Neural crest cell (in vitro differentiated cells): ENCODE measurements at places on chromosomes 11 and 22. TPM values are rescaled to one million over a fixed set of nuclear protein-coding genes. Genes with fewer than 3 reads are reported as not detected.

GRCh38 chr22:32233091-32233490 lies 22.1 kb downstream of the SLC5A4 start:
- no peak for DNase-seq

GRCh38 chr11:27443227-27443626 lies 29.4 kb downstream of the LGR4 start:
- DNase-seq: no peak

GRCh38 chr22:28179392-28179791 lies 260.3 kb upstream of the PITPNB start:
- DNase-seq: no peak

DNA sequence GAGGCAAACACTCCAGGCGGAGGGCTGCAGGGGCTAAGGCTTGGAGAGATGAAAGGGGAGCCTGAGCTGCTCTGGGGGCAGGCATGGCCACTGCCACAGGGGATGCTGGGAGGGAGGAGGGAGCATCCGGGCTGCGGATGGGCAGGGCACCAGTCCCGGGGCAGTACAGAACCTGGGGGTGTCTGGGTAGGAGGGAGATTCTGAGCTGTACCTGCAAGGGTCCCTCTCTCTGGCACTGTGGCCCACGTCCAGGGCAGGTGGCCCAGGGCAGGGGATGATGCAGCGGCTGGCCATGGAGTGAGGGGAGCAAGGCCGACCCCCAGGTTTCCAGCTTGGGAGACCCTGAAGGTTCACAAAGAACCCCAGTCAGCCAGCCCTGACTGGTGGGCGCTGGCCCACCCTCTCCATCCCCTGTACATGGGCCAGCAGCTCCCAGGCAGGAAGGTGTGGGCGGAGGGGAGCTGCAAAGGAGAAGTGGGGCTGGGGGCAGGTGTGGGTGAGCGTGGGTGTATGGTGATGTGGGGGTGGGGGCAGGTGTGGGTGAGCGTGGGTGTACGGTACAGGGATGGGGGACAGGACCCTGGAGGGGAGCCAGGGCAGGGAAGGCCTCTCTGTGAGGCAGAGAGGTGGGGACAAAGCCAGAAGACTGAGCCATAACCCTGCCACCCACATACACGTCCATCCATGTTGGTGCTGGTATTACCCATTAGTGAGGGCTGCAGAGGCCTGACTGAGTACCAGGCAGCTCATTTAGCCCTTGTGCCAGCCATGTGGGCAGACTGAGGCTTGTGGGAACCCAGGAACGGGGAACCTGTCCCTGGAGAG lies 2.2 kb upstream of the TNFRSF13C start:
- no peak for DNase-seq

- DNase-seq: no peak
Observed at GRCh38 chr11:113134626-113135025, 173.4 kb downstream of the NCAM1 start.

DNA sequence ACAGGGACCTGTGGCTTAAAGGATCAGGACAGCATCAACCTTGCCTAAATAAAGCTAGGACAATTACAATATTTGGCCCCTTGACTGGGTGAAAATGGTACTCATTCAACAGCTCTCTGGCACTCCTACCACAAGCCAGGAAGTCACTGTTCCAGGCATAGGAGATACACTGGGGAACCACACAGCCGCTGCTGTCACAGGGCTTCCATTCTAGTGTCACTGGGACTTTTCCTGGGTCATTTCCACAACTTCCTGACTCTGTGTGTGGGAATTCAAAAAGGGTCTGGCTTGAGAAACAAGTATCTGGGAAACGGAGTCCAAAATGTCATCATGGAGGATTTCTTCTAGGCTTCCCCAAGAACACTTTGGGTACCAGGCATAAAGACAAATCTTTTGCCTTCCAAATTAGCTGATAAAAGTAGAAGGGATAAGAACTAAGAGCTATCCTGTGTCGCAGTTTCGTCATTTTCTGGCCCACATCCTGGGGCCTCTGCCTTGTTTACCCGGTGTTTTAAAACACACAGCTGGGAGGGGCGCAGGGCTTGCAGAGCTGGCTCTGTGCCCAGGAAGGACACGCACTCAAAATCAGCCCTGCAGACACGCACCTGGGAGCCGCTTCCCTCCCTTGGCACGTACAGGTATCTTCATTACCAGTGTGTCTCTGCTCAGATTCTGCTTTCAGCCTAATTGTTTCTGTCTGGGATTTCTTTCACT lies 38.0 kb downstream of the TMEM45B start:
- DNase-seq: no peak

DNA sequence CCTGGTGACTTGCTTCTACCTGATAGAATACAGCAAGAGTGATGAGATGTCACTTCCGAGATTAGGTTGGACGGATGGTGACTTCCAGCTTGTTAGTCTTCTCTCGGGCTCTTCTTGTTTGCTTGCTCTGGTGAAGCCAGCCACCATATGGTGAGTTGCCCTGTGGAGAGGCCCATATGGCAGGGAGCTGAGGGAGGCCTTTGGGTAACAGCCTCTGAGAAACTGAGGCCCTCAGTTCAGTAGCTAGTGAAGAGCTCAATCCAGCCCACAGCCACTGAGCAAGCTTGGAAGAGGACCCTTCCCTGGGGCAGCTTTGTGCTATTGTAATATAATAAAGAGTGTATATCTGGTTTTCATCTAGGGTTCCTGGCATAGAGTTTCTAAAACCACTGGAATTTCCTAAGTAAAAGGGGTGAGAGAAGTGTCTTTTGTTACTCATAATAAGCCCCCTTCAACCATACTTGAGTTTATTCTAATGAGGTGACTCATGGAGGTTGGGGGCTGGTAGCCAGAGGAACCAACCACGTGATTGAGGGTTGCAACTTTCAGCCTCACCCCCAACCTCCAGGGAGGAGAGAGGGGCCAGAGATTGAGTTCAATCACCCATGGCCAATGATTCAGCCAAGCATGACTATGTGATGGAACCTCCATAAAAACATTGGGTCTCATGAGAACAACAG lies 8.0 kb upstream of the TPCN2 start:
- no peak for DNase-seq

DNA sequence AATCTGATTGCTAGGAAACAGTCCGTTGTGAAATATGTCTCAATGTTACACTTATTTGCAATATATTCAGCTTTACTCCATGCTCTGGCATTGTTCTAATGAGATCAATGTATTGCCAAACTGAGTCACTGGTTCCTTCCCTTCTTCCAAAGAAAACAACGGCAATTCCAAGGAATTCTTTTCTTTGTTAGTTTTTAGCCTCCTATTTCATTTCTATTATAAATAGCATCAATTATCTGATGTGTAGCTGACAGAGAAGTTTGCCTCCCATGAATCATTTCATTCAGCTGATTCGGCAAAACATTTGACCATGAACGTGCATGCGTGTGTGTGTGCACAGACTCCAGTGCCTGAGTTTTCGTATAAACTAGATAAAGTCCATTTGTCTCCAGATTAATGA lies 346.8 kb downstream of the ETS1 start:
- DNase-seq: no peak

OR52B4 gene
- total RNA-seq: not detected in 2 replicates

OR4A16 gene
- not detected in 2 replicates for total RNA-seq

BLID gene
- total RNA-seq: not detected in 2 replicates

FAM227A gene
- total RNA-seq: 7.3 and 7.8 TPM in 2 replicates

SMC1B gene
- not detected in 2 replicates for total RNA-seq
